Activated CD8-positive, alpha-beta memory T cell treated with anti-CD3 and anti-CD28 coated beads, Interleukin-2, amount 50 U/mL, for 48 hours (primary cell): ENCODE measurements at places on chromosomes 2 and 18.

DNA sequence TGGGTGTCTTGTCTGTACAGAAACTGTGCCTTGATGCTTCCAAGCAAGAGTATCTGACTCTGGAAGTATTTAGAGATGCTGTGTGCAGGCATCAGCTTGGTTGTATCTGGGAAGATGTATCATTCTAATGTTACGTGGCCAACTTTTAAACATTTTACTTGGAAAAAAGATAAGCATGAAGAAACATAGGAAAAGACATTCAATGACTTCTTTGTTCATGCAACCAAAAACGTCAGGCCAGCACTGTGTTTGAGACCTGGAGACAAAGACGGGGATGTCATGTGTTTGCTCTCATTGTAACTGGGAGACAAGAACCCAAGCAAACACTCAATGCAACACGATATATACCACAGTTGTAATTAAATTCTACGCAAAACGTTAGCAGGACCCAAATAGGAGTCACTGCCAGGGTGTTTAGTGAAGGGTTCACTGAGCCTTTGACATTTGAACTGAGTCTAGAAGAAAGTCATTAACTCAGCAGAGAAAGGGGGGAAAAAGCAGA is 8.9 kb upstream of the SESTD1 start:
- DNase-seq = no peak

DNA sequence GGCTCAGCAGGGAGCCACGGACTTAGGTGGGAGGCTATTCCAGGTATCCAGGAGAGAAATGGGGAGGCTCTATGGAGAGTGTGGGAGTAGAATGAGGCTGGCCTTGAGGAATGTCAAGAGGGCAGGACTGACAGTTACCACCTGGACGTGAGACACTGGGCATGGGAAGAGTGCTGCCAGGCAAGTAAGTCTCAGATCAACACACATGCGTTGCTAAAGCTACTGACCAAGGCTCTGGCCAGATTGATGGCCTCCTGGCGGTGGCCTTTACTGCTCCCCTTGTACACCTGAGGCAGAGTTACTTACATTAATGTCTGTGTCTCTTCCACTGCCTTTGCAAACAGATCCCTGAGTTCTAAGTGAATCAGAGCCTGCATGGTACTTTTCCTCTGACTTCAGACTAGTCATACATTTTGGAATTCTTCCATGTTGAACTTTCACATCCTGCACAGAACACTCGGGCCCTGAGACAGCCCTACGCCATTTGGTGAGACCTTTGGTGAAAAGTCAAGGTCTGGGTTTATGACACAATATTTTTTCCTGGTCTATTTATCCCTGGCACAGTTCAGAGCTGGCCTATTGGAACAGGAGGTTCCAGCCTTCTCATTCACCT is 398.8 kb upstream of the TRIB2 start:
- DNase-seq = no peak

GRCh38 chr2:216215658-216216390 is 106.7 kb downstream of the XRCC5 start:
- no peak for DNase-seq

DNA sequence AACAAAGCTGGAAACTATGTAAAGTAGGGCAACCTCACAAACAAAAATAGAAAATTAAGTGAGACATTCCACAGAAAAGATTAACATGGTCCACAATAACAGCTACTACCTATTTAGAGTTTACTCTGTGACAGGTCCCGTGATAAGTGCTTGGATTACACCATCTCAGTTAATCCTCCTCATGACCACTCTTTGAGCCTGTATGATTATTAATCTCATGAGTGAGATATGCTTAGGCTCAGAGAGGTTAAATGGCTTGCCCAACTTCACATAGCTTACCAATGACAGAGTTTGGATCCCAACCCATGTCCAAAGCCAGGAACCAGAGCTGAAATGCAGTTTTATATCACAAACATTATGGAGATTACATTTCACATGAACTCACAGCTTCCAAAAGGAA is 37.3 kb upstream of the KLF7 start:
- DNase-seq = no peak

DNA sequence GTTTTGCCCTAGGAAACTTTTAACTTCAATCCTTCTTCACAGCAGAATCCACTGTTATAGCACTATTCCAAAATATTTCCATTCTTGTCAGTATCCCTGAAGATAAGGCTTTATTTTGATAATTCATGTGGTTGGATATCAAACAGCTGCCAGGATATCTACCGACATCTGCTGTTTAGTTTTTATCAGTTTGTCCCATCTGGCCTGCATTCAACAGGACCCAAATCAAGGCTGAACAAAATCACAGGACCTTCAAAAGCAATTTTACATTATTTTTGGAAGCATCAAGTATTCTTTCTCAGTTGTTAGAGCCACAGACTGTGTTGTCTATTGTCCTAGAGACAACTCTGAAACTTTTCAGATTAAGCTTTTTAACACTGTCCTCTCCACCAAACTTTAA is 429.0 kb upstream of the PIK3C3 start:
- DNase-seq = no peak
